ENCODE measurements at places on chromosomes 16 and 17. TPM values are rescaled to one million over a fixed set of nuclear protein-coding genes. Genes with fewer than 3 reads are reported as not detected.

- no peak for DNase-seq
These were observed 39.2 kb downstream of the GPATCH8 start for GRCh38 chr17:44464037-44464436.

- no peak for DNase-seq
These were observed 6.4 kb upstream of the RAB40C start for GRCh38 chr16:583470-583814.

- no peak for DNase-seq
These were observed 3.0 kb downstream of the NLRC3 start for GRCh38 chr16:3574195-3574594.

DNA sequence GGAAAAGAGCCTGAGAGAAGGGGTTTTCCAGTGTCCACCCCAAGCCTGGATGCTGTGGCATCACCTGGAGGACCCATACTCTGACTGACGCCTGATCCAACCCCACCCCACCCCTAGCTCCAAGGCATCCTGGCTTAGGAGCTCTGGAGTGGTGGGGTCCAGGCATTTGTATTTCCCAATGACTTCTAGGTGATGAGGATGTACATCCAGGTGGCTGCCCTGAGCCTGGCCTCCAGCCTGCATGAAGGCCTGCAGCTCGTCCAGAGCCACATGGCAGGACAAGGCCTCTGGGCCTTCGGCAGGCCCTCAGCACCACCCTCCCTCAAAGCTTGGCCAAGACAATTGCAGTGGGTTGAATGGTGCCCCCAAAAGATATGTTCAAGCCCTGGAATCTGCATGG, 347.5 kb downstream of the C16orf95 start:
- no peak for DNase-seq

- no peak for DNase-seq
These were observed 3.7 kb downstream of the SPPL2C start for GRCh38 chr17:45848405-45848804.

GRCh38 chr16:90042946-90043514, 23.8 kb upstream of the DBNDD1 start:
- DNase-seq, result no peak

GRCh38 chr17:50205111-50205962, 3.9 kb upstream of the COL1A1 start:
- no peak for DNase-seq

The SLC22A31 gene
- 0.71 TPM for total RNA-seq

The CES1 gene
- total RNA-seq, result not detected

The ASGR1 gene
- 1.8 TPM for total RNA-seq

The C17orf50 gene
- total RNA-seq, result not detected

The MPV17L gene
- total RNA-seq, result 0.09 TPM

The DHX8 gene
- 53.2 TPM for total RNA-seq

The FUS gene
- 874 TPM for total RNA-seq
